ENCODE measurements at places on chromosomes 6 and 20.

- DNase-seq = no peak
These were observed 10.3 kb upstream of the R3HDML start for GRCh38 chr20:44326391-44327159.

DNA sequence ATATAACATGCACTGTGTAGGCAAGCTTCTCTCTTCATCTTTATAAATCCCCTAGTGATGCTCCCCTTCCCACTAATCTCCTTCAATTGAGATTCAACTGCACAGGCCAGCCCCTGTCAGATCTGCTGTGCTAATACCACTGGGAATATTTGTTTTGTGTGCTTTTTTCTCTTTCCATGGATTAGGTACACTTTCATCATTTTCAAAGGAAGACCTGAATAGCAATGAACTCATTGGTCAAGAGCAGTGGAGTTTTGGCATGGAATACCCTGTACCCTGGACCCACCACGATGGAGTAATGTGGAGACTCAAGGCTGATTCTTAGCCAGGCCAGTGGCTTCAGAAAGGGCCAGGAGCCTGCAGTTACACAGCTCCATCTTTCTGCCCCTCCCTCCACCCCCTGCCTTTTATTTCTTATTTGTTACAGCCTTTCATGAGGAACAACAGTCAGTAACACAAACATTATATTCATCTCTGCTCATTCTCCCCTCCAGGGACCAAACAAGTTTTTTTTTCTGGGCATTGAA, 75.4 kb upstream of the KCNG1 start:
- no peak for DNase-seq

DNA sequence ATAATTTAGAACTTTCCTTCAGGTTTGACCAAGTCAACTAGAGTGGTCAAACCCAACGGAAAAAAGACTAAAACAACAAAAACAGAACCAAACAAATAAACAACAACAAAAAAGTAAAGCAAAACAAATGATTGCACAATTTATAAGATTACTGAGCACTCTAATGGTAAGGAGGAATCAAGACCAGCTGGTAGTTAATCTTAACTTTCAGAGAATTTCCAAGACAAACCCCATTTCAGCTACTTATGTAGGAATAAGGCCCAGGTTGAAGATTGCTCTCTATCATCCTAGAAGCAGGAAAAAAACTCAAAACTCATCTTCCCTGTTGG, 34.3 kb downstream of the UBD start:
- DNase-seq = no peak

DNA sequence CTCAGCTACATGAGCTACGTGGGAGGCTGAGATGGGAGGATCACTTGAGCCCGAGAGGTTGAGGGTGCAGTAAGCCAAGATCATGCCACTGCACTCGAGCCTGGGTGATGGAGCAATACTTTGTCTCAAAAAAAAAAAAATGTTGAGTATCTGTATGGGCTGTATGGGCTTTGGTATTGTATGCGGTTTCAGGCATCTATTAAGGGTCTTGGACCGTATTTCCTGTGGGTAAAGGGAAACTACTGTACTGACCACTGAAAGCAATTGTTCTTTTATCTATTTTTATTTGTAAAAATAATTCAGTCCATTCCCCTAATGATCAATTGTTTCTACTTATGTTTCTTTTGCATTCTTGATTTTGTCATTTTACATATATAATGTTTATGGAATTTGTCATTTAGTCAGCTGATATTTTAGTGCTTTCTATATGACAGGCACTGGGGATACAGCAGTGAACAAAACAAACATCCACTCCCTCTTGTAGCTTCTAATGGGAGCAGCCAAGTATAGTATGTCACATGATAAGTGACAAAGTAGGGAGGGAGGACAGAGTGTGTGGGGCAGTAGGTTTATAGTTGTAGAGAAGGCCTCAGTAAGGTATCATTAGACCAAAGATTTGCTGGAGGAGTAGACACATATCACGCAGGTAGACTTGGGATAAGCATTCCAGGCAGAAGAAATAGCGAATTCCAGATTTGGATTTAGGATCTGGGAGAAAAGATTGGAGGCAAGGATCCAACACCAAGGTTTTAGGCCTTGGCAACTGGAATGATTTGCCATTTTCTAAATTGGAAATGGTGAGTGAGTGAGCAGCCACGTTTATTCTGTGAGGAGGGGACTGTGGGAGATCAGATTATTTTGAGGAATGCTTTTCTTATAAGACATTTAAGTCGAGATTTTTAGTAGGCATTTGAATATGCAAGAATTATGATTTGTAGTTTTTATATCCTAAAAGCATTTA, 6.0 kb downstream of the PCMT1 start:
- DNase-seq = no peak

GRCh38 chr6:14025160-14025559, 92.4 kb upstream of the CD83 start:
- DNase-seq = no peak

DNA sequence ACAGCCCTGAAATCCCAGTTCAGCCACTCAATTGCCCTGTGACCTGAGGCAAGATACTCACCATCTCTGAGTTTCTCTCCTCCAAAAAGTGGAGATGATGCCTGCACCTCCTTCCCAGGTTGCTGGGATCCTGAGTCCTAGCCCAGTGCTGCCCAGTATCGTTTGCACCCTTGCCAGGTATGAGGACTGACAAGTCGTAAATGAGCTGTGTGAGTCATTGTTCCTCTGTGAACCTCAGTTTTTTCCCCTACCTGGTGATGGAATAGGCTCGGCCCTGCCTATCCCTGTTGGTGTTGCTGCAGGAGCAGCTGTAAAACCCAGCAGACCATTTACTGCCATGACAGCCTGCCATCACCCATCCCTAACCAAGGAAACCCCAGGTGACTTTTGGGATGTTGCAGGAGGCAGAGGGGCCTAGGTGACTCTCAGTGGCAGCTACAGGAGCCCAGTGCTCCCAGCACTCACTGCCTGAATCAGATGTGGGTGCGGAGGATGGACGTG, 229.3 kb downstream of the SYNDIG1 start:
- no peak for DNase-seq

DNA sequence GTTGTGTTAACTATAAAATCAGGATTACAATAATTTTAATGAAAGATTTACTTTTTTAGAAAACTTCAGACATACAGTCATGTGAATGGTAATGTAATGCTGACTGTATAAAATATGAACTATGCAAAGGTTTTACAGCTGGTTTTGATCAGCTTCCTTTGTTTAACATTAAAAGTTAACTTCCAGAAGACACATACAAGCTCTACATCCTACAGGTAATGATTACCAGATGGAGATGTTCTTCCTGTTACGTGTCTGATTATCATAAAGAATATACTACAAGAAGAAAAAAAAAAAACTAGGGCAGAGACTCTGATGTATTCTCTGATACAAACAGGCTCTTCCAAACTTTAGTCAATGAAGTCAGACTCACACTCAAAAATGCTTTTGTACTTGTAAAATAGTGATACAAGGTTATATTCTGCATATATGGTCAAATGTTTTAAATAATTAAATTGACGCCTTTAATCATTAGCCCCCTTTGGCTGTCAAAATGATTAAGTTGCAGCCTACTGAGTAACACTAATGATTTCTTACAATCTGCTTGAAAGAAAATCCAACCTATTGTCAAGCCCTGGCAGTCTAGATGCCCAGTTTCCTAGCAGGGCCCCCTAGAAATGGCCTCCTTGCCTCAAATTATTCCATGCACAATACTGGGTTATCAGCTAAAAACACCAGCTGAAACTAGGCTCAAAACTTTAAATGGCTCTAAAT, 251.8 kb upstream of the RUNX2 start:
- DNase-seq = no peak

Data from SW 1271 (cell line).